ENCODE measurements at places on chromosomes 1 and 21. TPM values are rescaled to one million over a fixed set of nuclear protein-coding genes. Genes with fewer than 3 reads are reported as not detected.

THEM5 gene
- not detected for total RNA-seq

ATP1A4 gene
- total RNA-seq: not detected

LENEP gene
- total RNA-seq: not detected

FAM43B gene
- 0.90 TPM for total RNA-seq

ETV3 gene
- total RNA-seq: 10.9 TPM

LMO4 gene
- total RNA-seq: 47.1 TPM
